ENCODE measurements at places on chromosomes 16 and 17.
A peak's percentile ranks its signal among the peaks of the same experiment; 100 is the strongest.

- DNase-seq, result no peak
Observed at GRCh38 chr17:44926821-44927525, 11.7 kb upstream of the GFAP start.

- no peak for DNase-seq
Observed at GRCh38 chr16:66651965-66652364, 44.6 kb downstream of the CMTM4 start.

- no peak for DNase-seq
Observed at GRCh38 chr16:3842994-3843393, 37.5 kb downstream of the CREBBP start.

GRCh38 chr17:51279183-51279582 is 18.8 kb downstream of the UTP18 start:
- no peak for DNase-seq

- peak; percentile 29 for DNase-seq
Observed at GRCh38 chr16:10180771-10181163, 1.5 kb downstream of the GRIN2A start.

GRCh38 chr17:79955167-79955549 is 80.5 kb downstream of the TBC1D16 start:
- no peak for DNase-seq

DNA sequence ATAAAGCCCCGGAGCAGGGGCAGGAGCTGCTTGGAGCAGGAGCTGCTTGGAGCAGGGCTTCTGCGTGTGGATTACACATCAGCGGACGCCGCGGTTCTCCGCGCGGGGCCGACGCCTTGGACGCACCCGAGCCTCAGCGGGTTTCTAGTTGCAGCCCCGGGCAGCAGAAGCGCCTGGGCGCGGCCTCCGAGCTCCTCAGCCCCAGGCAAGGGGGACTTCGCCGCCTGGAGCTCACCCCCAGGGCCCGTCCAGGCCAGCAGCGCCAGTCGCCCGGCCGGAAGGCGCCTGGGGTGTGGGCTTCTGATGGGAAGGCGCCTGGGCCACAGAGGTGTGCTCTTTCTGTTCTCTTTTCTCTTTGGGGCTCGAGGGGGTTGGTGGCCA is 6.3 kb downstream of the FOXF1 start:
- DNase-seq, result no peak

DNA sequence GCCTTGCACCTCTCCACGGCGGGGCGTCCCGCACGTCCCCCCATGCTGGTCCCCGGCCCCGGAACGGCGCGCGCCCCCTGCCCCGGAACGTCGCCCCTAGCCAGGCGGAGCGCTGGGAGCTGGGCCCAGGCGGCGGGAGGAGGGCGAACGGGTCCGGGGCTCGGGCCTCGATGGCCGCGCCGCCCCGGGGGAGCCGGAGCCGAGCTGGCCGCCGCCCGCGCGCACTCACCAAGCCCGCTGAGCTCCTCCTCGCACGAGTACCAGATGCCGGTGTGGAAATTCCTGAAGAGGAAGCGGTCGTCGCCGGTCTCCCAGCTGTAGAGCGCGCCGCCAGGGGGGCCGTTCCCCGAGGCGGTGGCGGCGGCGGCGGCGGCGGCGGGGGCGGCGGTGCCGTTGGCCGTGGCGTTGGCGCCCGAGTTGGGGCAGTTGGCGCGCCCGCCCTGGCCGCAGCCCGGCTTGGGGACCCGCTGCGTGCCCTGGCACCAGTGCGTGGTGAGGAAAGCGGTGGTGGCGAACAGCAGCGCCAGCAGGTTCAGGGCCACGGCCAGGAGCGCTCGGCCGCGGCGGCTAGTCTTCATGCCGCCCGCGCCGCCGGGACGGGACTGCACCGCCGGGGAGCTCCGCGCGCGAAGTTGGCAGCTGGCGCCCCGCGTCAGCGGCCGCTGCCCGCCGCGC is 530 bp downstream of the GSG1L start:
- DNase-seq, result no peak

GRCh38 chr16:53024045-53024444 is 28.7 kb downstream of the CHD9NB start:
- no peak for DNase-seq

GRCh38 chr17:51707216-51707615 is 446.9 kb downstream of the UTP18 start:
- no peak for DNase-seq

GRCh38 chr17:795276-795675 is 13.1 kb downstream of the MRM3 start:
- DNase-seq, result no peak

DNA sequence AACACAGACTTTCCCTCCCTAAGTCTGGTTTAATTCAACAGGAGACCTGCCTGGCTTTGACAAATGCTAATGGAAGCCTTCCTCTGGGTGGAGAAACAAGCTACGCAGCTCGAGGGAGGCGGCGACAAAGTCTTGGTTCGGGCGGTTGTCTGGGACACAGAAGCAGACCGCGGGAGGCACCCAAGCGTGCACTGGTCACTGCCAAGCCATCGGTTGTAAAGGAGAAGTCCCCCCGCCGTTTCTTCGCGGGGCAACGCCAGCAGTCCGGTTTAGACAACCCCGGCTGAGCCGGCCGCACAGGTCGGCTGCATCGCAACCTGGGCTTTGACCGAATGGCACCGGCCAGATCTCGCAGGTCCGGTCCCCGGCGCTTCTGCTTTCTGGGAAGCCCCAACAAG is 586 bp downstream of the GLYR1 start:
- no peak for DNase-seq

DNA sequence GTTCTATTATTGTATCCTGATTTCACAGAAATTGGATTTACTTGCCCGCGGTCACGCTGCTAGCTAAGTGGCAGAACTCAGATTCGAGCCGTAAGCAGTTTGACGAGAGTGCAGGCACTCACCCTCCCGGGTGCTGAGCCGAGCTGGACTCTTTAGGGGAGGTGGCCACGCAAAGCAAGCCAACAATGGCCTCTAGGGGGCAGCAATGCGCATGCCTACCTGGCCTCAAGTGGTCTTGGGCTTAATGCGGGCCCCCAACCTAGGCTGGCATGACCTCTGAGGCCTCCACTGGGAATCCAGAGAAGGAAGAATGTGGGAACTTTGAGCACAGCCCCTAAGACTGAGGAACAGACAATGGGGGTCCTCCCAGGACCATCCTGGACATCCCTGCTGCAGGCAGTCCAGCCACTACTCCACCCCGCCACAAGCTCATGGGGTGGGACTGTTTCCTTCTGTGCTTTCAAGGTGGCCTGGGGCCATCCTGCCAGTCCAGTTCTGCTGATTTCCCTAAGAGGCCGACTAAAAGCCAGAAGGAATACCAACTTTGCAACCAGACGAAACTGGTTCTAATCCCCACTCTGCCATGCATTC is 276.5 kb downstream of the XYLT1 start:
- no peak for DNase-seq

GRCh38 chr17:32445074-32445415 is 735 bp downstream of the PSMD11 start:
- DNase-seq, result no peak

DNA sequence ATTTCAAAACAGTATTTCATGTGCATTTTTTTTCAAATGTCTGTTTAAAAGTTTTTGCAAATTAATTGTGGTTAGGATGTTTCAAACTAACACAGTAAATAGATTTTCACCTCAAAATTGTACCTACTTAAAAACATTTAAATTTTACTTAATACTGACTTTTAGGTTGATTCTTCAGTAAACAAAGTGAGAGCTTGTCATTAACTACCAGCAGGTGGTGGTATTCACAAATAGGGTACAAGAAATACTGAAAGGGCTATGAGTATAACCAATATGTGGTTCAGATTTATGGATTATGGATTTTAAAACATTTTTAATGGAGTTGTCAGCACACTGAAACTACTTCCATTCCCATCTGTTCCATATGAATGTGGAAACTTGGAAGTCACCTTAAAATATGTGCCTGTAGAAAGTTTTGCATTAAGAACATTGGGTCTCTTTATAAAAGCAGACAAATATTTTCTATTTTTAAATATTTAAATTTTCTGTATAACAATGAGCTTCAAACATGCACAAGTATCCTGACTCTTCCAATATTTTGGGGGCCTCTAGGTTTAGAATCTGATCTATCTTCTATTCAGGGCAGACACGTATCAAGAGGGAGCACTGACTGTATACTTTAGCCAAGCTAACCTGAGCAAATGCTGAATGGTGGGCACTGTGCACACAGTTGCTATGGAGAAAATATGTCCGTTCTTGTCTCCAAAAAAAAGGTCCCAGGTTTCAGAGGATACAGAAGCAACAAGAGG is 155.6 kb downstream of the SNX11 start:
- DNase-seq, result no peak

GRCh38 chr17:50424996-50425681 is 879 bp upstream of the ACSF2 start:
- DNase-seq, result no peak

- DNase-seq, result no peak
Observed at GRCh38 chr17:3678095-3678820, 9.6 kb downstream of the EMC6 start.

GRCh38 chr17:44400226-44400847 is 10.9 kb upstream of the ITGA2B start:
- DNase-seq, result no peak

- DNase-seq, result no peak
Observed at GRCh38 chr16:2930236-2930635, 18.5 kb downstream of the FLYWCH1 start.

DNA sequence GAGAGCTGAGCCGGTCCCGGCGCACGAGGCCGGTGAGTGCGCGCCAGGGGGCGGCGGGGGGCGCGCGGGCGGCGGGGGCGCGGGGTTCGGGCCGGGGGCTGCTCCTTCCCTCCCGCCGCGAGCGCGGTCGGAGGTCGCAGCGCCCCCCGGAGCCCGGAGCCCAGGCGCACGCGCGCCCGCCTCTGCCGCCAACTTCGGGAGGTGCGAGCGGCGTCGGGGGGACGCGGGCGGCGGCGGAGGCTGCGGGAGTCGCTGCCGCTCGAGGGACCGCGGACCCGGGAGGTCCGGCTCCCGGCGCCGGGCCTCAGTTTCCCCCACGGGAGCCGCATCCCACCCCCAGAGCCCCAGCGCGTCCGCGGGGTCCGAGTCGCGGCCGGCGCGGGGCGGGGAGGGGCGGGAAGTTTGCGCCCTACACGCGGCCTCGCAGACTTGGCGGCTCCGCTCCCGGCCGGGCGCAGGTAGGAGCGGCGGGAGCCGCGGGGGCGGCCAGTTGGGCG is at the start of gene PRR35:
Gene PRR35 (plus strand): TSS at position 191 of the 497 bp plus-strand sequence. CDS start 2,901 bp downstream, outside the sequence.
- no peak for DNase-seq

DNA sequence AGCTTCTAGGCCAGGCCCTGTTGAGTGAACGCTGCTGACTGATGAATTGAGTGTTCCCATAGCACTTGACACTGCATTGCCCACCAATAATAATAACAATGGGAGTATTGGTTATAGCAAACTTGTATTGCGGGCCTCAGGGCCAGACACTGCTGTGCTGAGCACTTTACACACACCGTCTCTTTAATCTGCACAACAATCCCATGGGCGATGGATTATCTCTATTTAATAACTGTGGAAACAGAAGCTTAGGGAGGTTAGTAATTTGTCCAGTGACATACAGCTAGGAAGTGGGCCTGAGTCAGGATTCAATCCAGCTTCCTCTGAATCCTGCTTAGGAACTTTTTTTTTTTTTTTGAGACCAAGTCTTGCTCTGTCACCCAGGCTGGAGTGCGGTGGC is 11.2 kb downstream of the ARHGAP23 start:
- DNase-seq, result no peak
